ENCODE measurements at places on chromosomes 7 and 10.

- DNase-seq = no peak
Measured at GRCh38 chr7:92917230-92917629, 80.9 kb upstream of the CDK6 start.

- no peak for DNase-seq
Measured at GRCh38 chr7:42159130-42159529, 77.9 kb downstream of the GLI3 start.

GRCh38 chr10:97914837-97915211, 65.2 kb downstream of the GOLGA7B start:
- peak; percentile 89 for DNase-seq

DNA sequence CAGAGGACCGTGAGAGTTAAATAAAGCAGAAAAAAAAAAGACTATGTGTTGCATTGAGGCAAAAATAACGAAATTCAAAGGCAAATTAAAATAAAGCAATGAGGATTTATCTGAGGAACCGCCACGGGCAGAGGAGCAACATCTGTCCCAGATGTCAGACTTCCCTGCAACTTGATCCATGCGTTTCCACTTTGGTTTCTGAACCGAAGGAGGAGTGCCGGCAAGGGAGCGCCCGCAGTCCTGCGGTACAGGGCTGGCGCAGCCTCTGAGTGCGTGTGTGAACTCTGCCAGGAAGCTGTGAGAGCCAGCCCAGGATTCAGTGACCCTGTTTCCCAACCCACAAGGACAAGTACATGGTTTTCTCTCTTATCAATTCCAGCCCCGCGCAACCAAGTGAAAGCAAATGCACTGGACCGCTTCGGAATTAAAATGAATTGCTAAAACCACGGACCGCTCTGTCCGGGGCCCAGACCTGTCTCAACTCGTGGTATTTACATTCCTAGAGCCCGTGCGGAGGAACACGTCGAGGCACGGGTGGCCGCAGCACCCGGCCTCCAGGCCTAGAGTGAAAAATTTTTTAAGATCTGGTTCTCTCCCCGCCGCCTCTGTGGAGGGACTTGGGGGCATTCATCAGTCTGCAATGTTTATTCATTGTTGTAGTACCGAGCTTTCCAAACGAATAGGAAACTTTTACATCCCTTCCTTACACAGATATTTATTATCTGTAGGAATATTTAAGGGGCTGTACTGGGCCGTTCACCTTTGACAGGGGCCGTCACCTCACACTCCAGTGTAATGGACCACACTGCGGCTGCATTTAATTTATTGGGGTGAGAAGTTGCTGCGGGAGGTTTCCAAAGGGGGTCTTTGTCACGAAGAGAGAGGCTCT, 291.5 kb upstream of the NFE2L3 start:
- DNase-seq = peak; percentile 79

DNA sequence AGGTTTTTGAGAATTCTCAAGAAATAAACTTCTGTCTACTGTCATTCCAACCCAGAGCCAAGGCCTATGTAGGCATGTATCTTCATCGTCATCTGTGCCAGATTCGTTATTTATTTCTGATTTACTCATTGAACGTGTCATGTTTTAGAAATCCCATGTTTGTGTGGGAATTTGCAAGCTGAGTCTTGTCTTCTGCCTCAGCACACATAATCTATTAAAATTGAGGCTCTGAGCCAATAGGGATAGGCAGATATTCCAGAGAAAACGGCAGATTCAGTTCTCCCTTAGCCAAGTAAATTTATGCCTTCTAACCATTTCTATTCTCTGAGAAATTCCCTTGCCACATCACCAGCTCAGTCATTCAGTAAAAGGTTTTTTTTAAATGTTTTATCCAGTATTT, 444.6 kb downstream of the REEP3 start:
- DNase-seq = no peak

- no peak for DNase-seq
Measured at GRCh38 chr7:84161398-84161797, 33.2 kb downstream of the SEMA3A start.

DNA sequence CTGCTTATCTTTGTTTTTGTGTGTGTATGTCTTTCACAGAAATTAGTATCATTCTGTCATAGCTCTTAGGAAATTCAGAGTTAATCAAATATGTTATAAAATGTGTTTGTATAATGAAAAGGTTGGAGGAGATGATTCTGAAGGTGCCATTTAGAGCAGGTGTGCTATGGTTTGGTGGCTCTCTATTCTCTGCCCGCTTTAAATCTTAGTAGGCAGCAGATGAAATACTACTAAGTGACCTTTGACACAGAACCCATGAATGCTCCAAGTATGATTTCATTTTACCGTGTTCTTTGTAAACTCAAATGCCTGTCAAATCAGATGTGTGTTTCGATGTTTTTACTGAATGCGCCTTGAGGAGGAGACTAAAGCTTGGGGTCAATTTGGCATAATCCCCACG, 24.5 kb downstream of the ZEB1 start:
- DNase-seq = no peak

GRCh38 chr10:94103192-94103591, 109.5 kb downstream of the PLCE1 start:
- no peak for DNase-seq

GRCh38 chr10:18497806-18498369, 153.5 kb downstream of the NSUN6 start:
- no peak for DNase-seq

- peak; percentile 57 for DNase-seq
Measured at GRCh38 chr7:130356876-130357611, 12.4 kb downstream of the CPA5 start.

- no peak for DNase-seq
Measured at GRCh38 chr7:96861-97260, 95.5 kb upstream of the FAM20C start.

- DNase-seq = no peak
Measured at GRCh38 chr10:12702215-12702770, 299.2 kb downstream of the CCDC3 start.

- DNase-seq = peak; percentile 8
Measured at GRCh38 chr7:132065193-132065988, 509.0 kb upstream of the PODXL start.

GRCh38 chr7:128025380-128025779, 5.9 kb downstream of the LRRC4 start:
- DNase-seq = no peak

GRCh38 chr10:98478430-98479222, 31.9 kb upstream of the HPS1 start:
- DNase-seq = no peak

Measured in retina (tissue), 1 donor.